ENCODE measurements at places on chromosomes 7 and 10.
A peak's percentile ranks its signal among the peaks of the same experiment; 100 is the strongest.

- no peak for DNase-seq
Measured at GRCh38 chr7:2826771-2827170, 17.3 kb downstream of the GNA12 start.

DNA sequence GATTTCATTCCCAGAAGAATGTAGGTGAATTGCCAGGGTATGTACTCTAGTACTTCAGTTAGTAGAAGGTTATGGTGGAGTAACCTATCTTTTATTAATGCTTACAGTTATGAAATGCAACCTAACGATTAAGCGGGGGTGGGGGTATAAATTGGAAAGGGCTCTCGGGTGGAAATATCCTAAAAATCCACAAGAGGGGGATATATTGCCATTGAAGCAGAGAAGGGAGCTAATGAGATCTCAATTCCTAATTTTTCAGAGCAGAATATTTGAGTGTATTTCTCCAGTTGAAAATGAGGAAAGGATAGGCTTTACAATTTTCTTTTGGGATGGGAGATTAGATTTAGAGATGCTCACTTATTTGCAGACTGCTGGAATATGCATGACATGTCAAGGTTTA, 90.8 kb downstream of the DNAJB9 start:
- DNase-seq = peak; percentile 8

GRCh38 chr10:78802431-78802830, 266.3 kb upstream of the ZMIZ1 start:
- DNase-seq = no peak

DNA sequence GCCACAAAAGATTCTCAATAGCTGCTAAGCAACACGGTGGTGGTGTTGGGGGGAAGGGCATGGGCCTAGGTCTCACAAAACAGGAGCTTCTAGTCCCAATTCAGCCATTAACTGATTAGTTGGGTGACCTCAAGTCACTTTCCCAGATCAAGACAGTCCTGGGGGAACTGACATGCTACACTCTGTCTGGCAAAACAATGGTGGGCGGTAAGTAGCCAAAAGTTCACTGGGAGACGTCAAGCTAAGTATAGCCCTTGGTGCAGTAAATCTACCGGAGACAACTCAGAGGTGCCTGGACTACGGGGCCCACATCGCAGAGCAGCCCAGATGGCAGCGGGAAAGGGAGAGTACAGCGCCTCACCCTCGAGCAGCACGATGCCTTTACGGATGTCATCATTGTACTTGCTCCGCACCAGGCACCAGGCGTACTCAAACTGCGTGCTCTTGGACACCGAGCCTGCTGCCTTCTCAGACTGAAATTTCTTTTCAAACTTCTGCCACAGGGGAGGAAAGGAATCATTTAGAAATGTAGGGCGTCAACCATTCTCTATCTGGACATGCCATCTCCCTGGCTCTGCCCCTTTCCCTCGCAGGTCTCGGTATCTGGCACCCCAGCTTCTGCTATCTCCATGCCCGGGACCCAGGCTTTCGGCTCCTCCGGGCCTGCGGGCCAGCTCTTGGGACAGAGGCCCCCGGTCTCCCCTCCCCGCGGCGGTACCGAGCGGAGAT, 1.1 kb downstream of the FIS1 start:
- no peak for DNase-seq

- no peak for DNase-seq
Measured at GRCh38 chr10:21507150-21507549, 18.3 kb downstream of the SKIDA1 start.

DNA sequence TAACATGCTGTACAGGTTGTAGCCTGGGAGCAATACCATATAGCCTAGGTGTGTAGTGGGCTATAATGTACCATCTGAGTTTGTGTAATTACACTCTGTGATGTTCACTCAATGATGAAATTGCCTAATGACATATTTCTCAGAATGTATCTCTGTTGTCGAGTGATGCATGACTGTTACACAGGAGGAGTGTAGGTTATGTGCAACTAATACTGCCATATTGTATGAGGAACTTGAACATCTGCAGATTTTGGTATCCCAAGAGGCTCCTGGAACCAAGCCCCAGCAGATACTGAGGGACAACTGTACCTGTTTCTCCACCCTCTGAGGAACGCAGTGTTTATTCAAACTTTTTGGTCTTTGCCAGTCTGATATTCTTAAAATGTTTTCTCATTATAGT, 38.6 kb downstream of the NACAD start:
- no peak for DNase-seq

DNA sequence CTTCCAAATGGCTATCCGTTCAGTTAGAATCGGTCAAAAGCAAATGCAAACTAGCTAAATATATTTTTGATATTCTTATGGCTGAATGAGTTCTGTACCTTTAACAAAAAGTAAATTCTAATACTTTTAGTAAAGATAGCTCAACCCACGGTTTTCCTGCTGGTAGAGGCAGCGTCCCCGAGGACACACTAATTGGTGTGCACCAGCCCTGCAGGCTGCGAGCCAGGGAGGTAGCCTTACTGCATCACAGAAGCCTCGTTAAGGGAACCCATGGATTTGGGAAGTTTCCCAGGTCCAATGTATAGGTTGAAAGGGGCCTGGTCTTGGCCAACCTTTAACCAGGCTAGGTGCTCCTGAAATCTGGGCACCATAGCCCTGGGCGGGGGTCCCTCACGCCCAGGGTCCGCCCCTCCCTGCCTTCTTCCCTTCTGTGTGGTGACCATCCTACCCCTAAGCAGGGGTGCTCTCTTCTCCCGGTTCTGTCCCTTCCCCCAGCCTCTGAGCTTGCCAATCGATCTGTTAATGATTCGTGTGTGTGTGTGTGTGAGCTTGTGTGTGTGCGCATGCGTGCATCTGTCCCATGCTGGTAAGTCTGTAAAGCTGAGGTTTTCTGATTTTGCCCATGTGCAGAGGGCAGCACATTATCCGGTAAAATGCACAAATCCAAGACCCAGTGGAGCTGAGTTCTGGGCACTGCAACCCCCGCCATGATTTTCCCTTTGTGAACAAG, 191.7 kb downstream of the TCERG1L start:
- no peak for DNase-seq

DNA sequence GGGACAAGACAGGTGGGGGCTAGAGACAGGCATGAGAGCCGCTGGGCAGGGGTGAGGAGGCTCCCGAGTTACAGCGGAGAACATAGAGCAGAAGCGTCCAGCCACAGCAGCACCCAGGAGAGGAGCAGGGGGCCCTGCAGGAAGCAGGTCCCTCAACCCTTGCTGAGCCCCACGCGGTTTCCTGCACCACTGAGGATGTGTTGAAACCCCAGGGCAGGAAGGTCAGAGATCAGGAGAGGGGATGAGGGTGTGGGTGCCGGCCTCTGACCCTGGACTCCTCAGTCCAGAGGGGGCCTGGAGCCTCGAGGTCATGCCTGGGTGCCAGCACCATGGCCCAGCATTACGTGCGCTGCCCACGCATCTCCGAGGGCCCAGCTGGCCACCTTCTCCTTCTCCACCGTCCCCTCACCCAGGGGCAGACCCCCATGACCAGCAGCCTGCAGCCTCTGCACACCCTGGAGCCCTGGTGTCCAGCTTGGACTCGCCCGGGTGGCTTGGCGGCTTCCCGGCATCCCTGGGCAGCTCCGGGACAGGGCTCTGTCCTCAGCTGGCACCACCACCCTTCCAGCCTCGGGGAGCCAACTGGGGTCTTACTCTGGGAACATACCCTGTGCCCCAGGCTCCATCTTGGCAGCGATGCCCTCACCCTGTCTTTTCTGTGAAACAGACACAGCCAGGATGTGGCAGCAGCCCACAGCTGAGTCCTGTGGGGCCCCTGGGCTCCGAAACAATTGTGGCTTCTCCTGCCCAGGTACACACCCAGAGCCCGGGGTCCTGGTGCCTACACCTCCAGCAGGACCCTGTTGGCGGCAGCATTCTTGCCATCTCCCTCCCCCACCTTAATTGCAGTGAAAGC, 52.0 kb downstream of the STK32C start:
- DNase-seq = no peak

DNA sequence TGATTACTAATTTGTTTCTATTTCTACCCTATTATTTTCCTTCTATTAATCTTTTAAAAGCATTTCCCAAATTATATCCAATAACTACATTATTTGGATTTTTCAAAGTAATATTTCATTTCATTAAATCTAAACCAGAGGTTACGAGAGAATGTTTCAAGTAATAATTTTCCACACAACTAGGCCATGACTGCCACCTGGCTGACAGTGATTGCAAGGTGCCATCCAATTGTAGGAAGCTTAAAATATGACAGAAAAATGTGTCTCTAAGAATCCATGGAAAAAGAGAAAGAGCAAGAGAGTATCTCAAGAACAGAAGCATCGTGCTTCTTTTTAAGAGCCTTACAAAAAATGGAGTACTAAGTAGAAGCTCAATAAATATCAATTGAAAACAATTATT, 48.7 kb downstream of the TPK1 start:
- DNase-seq = no peak

- DNase-seq = no peak
Measured at GRCh38 chr10:113023017-113023416, 73.0 kb downstream of the TCF7L2 start.

DNA sequence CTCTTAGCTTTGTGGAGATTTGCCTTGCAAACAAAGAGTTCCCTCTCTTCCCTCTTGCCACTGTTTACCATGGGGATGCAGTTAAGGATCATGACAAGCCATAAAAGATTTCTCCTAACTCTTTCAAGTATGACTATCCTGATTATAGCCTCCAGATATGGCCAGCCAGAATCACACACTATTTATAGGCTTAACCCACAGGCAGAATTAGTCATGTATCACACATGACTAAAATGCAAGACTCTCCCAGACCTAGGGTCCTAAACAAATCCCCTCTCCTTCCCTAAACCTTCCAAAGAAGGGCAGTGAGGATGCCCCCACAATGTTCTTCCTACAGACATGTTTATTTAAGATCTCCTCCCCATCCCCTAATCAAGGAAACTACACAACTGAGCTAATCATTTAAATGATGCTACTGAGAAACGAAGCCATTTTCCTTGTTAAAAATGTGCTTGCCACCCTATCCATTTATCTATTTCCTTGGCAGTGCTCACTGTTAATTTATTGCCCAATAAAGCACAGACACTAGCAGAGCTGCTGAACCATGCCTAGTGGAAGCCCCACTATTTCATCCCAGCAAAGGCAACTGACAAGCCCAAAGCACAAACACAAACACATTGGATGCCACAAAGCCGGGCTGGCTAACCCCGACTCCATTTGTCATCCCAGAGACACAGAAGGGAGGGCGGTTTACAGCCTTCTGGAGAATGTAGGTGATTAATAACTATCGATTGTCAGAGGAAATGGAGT, 363.4 kb downstream of the KCNMA1 start:
- peak; percentile 89 for DNase-seq

DNA sequence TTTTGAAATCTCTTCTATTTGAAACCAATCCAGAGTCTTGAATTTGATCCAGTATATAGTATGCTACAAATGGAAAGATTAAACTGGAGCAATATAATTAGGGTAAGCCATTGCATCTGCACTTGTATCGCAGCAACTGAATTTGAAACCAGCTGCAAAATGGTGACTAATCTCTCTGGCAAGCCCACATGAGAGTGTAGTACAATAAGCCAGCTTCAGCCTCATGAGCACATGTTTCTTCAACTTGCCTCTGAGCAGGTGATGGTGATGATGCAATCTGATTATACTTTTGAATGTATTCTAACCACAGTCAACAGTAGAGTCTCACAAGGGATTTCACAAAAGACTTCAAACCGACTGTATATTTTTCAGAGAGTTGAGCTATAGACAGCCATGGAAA, 829 bp upstream of the RPA3 start:
- DNase-seq = peak; percentile 50

DNA sequence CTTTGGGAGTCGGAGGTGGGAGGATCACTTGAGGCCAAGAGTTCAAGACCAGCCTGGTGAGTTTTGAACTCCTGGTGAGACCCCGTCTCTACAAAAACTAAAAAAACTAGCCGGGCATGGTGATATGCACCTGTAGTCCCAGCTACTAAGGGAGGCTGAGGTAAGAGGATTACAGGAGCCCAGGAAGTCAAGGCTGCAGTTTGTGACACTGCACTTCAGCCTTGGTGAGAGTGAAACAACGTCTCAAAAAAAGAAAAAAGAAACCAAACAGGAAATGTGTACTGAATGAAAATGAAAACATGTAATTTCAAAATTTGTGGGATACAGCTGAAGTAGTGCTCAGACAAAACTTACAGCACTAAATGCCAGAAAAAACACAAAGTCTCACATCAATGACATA, 7.6 kb downstream of the ARHGAP12 start:
- DNase-seq = no peak

GRCh38 chr7:119397156-119397555, 875.8 kb upstream of the KCND2 start:
- no peak for DNase-seq

DNA sequence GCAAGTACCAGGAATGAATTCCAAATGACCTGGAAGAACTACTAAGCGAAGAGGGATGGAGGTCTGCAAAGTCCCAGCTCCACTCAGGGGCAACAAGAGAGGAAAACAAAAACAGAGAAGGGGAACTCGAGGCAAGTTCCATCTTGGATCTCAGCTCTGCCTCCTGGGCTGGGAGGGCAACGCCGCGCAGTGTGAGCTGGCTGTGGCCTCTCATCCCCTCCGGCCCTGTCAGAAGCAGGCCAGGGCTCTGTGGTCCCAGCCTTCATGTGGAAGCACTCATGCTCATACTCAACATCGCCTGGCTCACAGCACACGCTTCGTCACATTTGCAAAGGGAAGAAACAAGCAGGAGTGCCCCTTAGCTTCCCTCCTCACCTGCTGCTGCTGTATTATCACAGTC, 627.9 kb upstream of the MGMT start:
- DNase-seq = no peak

GRCh38 chr7:43018446-43018845, 86.3 kb downstream of the MRPL32 start:
- DNase-seq = no peak

GRCh38 chr10:70162892-70163201, 7.5 kb downstream of the SAR1A start:
- no peak for DNase-seq

GRCh38 chr7:68203251-68203650, 1206.6 kb downstream of the TYW1 start:
- DNase-seq = no peak

GRCh38 chr7:83586281-83586680, 62.7 kb downstream of the SEMA3E start:
- DNase-seq = no peak

- DNase-seq = no peak
Measured at GRCh38 chr7:17097668-17098297, 200.7 kb upstream of the AHR start.

DNA sequence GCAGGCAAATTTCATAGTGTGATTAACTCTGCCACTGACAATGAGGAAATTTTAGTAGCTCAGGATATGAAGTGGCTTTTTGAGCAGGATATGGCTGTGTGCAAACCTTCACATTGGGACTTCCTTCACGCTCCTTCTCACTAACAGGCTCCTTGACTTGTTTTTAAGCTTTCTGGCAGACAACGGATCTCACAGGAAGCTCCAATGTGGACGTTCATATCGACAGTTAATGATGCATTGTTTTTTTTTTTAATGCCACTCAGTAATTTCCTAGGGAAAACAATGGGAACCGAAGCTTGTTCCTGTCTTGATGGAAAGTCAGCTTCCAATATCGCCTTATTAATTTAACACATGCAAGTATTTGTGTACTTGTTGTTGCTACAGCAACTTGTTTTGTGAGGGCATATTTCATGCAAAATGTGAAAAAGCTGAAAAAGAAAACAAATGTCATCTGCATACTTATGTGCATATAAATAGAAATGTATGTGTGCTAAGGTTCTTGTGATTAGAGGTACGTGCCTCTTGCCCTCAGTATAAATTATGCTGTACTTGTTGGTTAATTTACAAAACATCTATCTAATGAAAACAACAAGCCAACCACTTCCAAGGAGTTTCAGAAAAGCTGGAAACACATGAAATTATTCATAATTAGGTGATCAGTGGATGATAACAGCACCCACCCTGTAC, 84.7 kb downstream of the NRP1 start:
- no peak for DNase-seq

GRCh38 chr7:5143106-5143505, 46.9 kb upstream of the WIPI2 start:
- DNase-seq = no peak
